Upper lobe of left lung (tissue), 6 donors: ENCODE measurements at places on chromosomes 7 and 10.

DNA sequence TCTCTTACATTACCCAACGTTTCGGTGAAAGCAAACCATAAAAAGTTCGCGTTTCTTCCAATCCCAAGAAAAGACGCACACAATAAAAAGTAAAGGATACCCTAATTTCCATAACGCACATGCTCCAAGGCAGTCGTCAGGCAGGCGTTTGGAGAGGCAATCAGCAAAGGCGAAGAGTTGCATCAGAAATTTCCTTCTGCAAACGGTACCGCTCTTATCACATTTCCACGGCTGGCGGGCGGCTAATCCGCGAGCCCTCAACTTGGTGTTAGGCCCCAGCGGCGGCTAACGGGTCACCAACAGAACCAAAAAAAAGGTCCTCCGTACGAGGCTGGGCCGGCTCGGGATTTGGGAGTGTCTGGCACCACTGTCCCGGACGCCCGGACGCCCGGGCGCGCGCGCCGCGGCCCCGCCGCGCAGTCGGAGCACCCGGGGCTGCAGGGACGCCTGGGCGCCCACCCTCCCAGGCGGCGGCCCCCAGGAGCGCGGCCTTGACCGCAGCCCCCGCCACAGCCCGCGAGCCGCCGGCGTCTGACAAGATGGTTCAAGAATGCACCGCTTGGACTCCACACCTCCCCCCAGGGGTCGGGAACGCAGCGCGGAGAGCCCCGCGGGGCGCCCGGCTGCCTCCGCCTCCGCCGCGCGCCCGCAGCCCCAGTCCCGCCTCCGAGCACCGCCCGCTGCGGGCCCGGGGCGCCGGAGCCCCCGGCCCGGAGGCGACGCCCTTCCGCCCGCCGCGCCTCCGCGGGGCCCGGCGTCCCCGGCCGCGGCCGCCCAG is 9.8 kb upstream of the GRB10 start:
- peak; percentile 88 for DNase-seq

- no peak for DNase-seq
Observed at GRCh38 chr10:79329529-79329928, 17.7 kb upstream of the PPIF start.

DNA sequence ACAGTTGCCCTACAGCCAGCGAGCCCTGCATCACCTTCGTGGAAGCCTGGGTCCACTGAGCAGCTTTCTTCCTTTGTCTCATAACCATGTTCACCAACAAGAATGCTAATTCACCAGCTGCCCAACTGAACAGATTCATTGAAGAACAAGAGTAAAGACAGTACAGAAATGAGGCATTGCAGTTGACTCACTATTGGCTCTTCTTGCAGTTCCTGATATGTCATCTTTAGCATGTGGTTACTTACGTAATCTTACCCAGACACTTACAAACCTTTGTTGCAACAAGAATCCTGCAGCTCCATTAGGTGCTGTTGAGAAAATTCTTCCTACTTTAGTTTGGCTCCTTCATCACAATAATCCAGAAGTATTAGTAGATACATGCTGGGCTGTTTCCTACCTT is 174.0 kb upstream of the TPK1 start:
- DNase-seq: no peak

DNA sequence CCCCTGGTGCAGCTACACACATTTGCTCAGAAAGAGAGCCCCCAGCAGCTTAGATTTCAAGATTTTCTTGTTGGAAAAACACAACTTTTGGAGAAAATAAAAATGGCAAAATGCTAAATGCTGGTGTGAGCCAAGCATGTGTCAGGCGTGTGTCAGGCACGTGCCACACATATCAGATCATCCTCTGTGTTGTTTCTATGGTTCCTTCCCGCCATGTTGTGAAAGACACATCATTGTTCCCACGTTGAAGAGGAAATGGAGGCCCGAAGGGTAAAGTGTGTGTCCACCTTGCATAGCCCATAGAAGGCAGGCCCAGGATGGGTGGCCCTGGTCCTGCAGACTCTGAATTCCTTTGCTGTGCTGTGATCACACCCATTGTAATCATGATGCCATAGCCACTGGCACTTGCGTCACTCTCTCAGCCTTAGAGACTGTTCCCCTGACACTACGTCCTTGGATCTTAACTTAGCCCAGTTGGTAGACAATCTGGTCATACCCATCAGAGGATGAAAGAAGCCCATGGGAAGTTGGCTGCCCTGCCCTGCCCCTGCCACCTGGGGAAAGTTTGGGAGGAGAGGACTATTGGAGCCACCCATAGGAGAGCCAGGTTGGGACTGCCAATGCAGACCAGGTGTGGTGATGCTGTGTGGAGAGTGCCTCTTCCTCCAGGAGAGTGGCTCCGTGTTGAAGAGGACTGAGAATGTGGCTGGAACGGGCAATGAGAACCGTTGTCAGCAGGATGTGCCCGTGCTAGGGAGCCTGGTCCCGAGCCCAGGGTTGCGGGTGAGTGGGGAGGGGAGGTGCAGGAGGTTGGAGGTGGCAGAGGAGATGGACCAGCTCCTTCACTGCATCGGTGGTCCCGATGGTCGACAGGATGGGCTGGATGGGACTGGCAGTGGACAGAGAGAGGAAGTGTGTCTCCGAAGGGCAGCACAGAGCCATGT is 65.6 kb upstream of the IGFBP3 start:
- DNase-seq: peak; percentile 43

DNA sequence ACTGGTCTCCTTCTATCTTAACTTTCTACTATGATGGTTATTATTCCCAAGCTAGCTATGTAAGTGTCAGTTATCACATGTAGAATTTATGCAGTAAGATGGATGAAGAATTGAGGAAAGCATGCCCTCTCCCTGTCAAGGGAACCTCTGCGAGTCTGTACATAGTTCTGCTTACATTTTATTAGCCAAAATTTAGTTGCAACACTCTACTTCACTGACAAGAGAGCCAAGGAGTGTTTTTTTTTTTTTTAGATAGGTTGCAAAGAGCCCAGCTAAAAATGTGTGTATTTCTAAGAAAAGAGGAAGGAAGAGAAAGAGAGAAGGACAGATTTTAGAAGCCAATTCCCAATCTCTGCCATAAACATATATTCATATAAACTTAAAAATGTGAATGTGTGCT is 357.7 kb upstream of the LRRN3 start:
- no peak for DNase-seq

GRCh38 chr7:12785473-12785872 is 98.0 kb downstream of the ARL4A start:
- no peak for DNase-seq

- no peak for DNase-seq
Observed at GRCh38 chr7:7720750-7721621, 2.6 kb upstream of the RPA3 start.

- no peak for DNase-seq
Observed at GRCh38 chr10:85545874-85546273, 820.7 kb downstream of the GRID1 start.

DNA sequence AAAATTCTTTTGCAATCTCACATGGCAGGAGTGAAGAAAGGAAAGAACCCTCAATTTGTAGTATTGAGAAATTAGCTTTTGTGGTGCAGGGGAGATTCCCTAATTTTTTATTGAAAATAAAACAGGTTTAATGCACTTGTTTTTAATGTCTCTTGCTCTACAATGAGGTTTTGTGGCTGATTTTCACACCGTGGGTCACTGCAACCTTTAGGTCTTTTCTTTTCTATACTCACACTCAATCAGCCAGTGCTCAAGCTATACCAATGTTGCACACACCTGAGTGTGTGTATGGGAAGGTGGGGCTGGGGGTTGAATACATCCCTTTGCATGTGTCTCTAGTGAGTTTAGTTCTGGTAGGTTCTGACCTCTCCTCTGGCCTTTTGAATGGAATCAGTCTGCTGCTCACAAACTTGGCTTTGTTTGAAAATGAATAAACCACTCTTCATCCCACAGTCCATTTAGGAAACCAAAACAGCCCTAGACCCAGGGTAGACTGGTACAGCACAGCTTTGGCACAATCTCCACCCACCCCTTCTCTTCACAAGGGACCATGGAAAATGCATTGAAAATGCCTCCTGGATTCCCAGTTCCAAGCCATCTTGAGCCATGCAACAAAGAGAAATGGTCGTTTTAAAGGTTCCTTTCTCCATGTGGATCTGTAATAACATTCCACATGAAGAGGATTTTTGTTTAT is 411.5 kb downstream of the SFMBT2 start:
- DNase-seq: no peak

DNA sequence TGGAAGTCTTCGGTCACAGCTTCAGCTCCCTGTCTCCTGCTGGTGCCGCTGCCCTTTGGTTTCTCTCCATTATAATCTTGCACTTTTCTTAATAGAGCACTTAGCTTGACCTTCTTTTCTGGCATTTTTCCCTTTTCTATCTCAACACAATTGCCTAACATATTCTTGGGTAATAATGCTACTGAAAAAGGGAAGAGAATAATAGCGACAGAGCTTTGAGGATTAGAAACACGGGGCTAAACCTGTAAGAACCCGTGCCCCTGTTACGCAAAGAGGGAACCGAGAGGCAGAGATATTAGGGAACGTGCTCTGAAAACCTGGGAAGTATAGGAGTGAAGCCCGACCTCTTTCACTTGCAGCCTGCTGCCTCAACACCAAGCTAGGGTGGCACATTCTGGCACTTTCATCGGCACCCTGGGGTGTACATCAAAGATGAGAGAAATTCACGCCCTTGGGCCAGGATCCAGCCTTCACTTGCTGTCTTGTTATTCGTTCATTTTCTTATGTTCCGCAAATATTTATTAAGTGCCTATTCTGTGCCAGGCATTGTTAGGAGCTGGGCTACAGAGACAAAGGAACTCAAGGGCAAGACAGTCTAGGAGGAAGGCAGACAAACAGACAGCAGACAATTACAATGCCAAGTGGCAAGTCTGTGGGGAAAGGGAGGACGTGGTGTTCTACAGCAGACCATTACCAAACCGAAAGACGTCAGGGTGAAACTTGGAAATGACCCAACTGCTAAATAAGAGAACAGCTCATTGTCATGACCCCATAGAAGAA is 33.0 kb upstream of the GALNTL5 start:
- DNase-seq: no peak

DNA sequence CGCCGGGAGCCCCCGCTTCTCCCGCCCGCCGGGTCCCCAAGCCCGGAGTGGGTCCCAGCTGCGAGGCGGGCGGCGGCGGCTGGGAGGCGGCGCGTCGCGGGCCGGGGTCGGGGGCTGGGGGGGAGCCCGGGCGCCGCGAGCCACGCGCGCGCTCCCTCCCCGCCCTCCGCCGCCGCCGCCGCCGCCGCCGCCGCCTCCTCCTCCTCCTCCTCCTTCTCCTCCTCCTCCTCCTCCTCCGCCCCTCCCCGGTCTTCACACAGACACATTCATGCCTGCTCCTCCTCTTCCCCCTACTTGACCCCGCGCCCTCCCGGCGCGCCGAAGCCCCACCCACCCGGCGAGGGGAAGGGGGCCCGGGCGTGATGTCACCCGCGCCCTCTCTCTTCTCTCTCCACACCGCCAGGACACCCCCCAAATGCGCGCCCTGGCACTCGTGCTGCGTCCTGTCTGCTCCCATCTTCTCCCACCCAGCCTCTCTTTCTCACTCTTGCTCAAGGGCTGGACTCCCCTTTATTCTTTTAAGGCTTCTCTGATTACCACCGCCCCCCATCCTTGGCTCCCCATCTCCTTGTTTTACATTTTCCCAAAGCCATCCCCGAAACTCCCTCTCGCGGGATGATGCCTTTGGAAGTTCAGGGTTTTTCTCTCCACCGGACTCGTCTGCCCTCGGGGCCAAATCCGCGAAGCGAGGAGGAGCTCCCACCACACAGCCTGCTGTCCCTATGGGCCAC is 967 bp upstream of the GLI3 start:
- DNase-seq: no peak

DNA sequence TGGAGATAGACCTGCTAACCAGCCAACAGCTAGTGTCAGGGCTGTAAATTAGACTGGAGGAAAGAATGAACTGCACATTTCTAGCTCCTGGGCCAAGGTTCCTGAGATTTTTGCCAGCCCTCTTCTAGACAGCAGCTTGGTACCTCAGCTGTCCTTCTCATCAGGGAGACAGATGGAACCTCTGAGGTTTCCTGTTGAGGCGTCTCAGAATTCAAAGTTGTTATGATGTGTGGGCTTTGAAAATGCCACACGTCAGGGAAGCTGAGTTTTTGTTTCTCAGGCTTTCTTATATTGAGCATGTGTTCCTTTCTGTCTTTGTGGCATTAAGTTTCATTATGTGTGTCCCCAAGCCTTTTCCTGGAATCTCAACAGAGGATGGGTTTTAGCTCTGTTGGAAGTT is 736.6 kb downstream of the AUTS2 start:
- DNase-seq: no peak

GRCh38 chr7:155944901-155945300 is 132.6 kb upstream of the SHH start:
- DNase-seq: no peak

DNA sequence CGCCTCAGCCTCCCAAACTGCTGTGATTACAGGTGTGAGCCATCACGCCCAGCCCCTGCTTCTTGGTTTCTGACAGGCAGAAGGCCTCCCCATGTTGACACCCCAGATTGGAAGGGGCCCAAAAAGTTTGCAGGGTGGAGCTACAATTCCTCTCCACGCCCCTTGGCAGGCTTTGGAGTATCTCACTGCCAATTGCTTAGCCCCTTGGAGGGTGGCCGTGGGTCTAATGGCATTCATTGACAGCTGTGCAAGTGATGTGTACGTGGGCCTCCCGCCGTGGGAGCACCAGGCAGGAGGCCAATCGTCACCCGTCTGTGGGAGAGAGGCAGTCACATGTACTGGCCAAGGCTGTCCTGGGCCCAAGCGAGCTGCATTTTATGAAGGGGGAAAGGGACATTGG is 73.7 kb upstream of the PPIF start:
- no peak for DNase-seq

DNA sequence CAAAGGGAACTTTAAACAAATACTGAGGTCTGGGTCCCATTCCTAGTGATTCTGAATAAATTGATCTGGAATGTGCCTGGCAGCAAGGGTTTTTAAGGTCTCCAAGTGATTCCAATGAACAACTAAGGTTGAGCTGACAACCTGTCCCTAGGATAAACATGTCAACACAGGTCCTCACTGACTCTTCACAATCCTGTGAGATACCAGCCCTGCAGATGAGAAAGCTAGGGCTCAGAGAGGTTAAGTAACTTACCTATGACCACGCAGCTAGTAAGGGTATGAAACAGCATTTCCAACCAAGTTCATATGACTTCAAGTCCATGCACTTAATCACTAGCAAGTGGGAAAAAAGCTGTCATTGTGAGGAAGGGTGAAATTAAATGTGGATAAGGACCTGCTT is 44.0 kb downstream of the SEM1 start:
- DNase-seq: no peak

GRCh38 chr7:142150869-142151268 is 39.4 kb downstream of the MGAM2 start:
- no peak for DNase-seq
